ENCODE measurements at places on chromosomes 2 and 18.

- no peak for DNase-seq
Measured at GRCh38 chr18:46738491-46738890, 18.4 kb downstream of the ST8SIA5 start.

DNA sequence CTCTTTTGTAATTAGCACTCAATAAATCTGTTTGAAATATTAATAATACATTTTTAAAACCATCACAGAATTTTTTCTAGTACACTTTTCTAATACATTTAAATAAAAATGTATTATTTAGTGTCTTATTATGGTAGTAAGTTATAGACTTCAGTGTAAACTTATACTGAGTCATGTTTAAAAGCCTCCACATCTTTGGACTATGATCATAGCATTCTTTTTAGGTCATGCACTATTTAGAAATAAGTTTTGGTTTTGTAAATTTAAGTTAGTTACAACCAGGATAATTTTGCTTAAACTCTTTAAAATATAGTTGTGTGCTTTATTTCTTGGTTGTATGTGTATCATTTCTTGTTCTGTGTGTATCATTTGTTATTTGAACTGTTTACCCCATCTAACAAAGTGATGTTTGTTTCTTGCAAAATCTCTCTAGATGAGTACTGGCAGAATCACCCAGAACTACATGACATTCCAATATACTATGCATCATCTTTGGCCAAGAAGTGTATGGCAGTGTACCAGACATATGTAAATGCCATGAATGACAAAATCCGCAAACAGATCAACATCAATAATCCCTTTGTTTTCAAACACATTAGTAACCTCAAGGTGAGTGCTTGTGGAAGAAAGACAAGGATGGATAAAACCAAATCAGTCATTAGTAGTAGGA, 16.7 kb downstream of the CPSF3 start:
- no peak for DNase-seq

- DNase-seq: no peak
Measured at GRCh38 chr18:11909061-11909455, 941 bp upstream of the MPPE1 start.

- DNase-seq: no peak
Measured at GRCh38 chr2:38754506-38754905, 3.3 kb upstream of the SRSF7 start.
